ENCODE measurements at places on chromosomes 3 and 15. TPM values are rescaled to one million over a fixed set of nuclear protein-coding genes. Genes with fewer than 3 reads are reported as not detected.
A peak's percentile ranks its signal among the peaks of the same experiment; 100 is the strongest.

The LDHAL6B gene
- polyA plus RNA-seq, result not detected

The NPAP1 gene
- polyA plus RNA-seq, result 0.60 TPM

The TRIP4 gene
- 45.0 TPM for polyA plus RNA-seq

The NAALADL2 gene
- 13.6 TPM for polyA plus RNA-seq

The ZKSCAN7 gene
- 13.3 TPM for polyA plus RNA-seq

The FOXB1 gene
- polyA plus RNA-seq, result not detected

The VGLL3 gene
- 5.2 TPM for polyA plus RNA-seq

The IQCH gene
- polyA plus RNA-seq, result 7.5 TPM

GRCh38 chr3:40043444-40043755 lies 234.0 kb downstream of the MYRIP start:
- no peak for DNase-seq

DNA sequence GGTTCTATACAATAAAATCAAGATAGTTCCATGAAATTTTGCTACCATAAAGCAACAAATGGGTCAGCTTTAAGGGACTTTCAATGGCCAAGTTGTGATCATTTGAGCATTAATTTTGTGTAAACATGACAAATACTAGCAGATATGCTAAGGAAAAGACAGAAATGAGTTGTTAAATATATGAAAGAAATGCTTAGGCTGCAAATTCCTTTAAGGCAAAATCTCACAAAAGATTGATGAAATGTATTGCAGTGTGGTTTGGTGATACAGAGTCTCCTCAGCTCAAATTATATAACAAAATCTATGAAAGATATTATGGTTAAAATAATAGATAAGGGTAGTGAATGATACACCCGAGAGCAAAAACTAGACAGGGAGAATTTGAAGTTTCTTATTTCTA lies 377.2 kb downstream of the RAP2B start:
- no peak for DNase-seq

DNA sequence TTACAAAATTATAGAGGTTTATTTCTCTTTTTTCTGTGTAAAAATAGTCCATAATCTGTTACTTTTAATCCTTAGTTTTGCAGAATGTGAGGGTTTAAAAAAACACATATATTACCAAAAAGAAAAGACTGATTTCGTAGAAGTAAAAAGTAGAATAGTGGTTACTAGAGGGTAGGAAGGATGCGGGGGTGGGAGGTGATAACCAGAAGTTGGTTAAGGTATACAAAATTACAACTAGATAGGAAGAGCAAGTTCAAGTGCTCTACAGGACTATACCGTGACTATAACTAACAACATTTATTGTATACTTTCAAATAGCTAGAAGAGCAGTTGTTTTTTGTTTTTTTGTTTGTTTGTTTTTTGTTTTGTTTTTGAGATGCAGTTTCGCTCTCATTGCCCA lies 16.1 kb downstream of the CASR start:
- DNase-seq, result no peak

DNA sequence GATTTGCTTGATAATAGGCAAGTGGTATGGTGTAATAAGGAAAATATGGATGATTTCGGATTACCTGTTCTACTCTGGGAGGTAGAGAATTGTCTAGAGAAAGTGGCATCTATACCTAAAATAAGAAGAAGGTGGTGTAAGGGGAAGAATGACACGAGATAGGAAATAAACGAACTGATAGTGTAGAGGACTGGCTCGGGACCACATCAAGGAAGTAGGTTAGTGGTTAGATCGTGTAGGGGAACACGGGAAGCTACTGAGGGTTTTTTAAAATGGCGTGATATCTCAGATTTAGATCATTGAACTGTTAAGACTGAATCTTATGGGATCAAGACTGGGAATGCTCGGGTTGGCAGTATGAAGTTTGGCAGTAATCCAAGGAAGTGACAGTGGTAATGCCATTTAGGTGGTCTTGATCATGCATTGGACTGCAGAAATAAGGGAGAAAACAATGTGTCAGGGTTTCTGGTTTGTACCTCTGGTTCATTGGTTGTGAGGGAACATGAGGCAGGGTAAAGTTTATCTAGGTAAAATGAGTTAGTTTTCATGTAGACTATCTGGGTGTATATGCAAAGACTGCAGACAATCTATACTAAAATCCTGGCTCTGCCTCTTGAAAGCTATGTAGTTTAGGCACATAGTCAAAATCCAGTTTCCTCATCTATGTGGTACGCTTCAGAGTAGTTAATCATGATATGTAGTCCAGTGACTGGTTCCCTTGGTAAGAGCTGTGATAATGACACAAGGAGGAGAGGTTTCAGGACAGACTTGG lies 7.4 kb downstream of the RPL14 start:
- DNase-seq, result no peak

DNA sequence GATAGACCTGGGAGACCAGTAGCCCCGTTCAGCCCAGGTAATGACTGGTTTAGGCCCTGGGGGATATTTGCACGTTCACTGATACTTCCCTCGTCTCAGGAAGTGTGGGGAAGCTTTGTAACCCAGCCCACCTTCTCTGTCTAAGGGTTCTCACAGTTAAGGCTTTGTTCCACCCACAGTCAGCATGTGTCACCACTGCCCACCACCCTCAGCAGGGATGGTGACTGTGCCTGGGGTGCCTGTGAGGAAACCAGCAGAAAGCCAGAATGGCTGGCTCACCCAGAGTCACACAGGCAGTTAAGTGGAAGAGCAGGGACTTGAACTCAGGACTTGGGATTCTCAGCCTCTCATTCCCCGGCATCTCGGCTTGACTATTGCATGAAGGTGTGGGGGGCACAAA lies 5.2 kb downstream of the KBTBD13 start:
- no peak for DNase-seq

DNA sequence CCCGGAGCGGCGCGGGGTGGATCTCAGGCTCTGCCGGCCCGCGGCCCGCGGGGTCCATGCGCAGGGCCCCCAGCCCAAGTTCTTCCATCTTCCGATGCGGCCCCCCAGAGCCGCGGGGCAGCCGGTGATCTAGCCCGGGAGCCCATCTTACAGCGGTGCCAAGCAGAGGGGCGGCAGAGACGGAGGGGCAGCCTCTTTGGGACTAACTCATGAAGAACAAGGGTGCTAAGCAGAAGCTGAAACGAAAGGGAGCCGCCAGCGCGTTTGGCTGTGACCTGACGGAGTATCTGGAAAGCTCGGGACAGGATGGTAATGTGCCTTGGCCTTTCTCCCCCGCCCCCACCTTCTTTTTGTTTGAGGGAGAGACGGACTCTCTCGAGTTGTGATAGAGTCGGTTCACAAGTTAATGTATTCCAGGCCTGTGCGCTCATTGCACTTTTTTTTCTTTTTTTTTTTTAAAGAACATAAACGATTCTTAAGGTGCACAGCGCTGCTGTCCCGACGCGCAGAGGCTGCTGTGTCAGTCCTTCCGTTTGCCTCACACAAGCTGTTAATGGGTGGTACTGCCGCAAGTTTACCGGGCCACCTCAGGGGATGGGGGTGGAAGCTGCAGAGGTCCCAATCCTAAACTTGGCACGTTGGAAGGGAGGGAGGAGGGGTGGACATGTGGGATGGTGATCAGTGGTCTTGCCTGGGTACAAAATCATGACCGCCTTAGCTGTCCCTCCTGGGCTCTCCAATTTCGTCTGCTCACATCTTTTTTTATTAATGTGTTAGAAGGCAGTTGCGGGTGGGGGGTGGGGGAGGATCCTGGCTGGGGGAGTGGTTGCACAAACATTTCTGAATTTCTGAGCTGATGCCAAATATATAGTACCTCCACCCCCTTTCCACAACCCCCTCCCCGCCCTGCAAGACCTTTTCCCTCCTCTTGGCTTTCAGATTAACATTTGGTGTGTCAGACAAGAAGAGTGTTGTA lies 801 bp downstream of the ARHGAP31 start:
- peak; percentile 45 for DNase-seq

DNA sequence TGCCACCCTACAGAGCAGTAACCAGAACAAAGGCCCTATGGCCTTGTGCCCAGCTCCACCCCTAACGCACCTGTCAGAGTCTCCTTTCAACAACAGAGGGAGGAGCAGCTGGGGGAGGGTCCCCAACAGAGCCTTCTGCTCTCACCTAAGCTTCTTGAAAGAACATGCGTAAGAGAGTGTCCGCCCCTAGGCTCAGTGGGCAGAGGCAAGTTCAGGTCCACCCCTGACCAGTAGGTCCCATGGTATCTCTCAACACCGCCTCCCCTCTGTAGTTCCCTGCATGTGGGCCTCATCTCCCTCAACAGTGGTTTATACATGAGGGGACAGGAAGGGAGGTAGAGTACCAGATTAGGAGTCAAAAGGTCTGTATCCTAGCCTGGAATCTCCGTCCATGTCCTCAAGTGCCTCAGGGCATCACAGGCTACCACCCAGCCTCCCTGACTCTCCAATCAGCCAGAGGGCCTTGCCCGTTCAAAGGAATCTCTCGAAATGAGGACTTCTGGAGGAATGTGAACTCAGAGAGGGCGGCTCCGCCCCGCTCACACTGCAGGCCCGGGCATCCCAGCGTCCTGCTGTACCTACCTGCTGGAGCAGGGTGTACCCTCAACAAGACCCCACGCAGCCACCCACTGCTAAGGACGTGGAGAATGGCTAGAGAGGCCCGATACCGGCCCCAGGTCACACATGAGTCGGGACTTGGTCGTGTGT lies 680 bp downstream of the POC1A start:
- no peak for DNase-seq

DNA sequence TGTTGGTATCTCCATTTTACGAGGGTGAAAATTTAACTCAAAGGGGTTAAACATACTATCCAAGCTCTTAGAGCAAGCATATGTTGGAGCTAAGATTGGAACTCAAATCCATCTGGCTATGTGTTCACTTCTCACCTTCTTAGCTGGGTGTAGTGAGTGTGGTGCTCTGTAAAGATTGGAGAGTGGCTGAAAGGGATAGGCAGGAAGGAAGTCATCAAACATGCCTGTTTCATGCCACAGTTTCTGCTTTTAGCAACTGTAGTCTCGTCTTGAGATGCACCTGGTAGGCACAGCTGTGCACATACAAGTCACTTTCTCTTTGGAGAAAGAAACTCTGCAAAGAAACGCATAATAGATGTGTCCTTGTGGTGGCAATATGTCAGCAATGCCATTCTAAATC lies 189.1 kb upstream of the MDFIC2 start:
- DNase-seq, result no peak

Measured in left renal pelvis (tissue), 4 donors.